Placental pericyte (primary cell): ENCODE measurements at places on chromosomes 4 and X. TPM values are rescaled to one million over a fixed set of nuclear protein-coding genes. Genes with fewer than 3 reads are reported as not detected.

BEX5 gene
- total RNA-seq, result not detected in 2 replicates

EGFL6 gene
- 7.7 TPM in 1 of 2 replicates, not detected in the other for total RNA-seq

GAGE12E gene
- total RNA-seq, result not detected in 2 replicates

IL2 gene
- not detected in 2 replicates for total RNA-seq

CFAP299 gene
- 0.44 and 2.9 TPM in 2 replicates for total RNA-seq
